Esophagus mucosa (tissue), 1 donor: ENCODE measurements at places on chromosomes 1 and 21. TPM values are rescaled to one million over a fixed set of nuclear protein-coding genes. Genes with fewer than 3 reads are reported as not detected.

DNA sequence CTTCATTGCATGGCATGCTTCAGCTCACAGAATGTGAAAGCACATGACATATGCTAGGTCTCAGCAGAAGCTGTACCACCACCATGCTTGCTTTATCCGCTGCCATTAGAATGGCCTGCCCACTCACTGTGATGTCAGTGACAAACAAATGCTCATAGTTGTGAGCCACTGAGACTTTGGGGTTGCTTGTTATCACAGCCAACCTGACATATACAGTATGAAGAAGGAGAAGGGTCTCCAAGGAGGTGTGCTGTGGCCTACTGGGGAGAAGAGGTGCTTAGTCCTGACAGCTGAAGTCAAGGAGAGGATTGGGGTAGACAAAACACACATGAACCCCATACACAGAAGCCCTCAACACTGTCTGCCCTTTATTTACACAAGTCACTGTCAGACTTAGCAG lies 19.5 kb upstream of the TENT5C start:
- ATAC-seq = no peak

DNA sequence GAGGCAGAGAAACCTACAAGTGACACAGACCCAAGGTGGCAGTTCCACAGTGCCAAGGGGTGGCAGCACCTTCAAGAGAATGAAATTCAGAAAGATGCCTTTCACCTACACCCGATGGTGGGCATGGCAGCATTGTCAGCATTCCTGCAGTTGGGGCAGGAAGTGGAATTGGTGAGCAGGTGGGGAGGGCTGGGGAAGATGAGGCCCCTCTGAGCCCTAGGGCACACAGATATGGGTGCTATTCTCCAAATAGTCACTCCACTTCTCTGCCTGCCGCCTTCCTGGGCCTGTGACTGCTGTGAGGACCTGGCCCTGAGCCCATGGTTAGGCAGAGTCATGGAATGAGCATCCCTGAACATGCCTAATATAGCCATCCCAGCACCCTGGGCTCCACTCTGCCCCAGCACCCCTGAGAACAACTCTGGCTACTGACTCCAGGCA lies 8.3 kb downstream of the SHISA4 start:
- ATAC-seq = no peak

- ATAC-seq = peak; percentile 71
These were observed 141.4 kb upstream of the CXADR start for GRCh38 chr21:17371450-17371849.

DNA sequence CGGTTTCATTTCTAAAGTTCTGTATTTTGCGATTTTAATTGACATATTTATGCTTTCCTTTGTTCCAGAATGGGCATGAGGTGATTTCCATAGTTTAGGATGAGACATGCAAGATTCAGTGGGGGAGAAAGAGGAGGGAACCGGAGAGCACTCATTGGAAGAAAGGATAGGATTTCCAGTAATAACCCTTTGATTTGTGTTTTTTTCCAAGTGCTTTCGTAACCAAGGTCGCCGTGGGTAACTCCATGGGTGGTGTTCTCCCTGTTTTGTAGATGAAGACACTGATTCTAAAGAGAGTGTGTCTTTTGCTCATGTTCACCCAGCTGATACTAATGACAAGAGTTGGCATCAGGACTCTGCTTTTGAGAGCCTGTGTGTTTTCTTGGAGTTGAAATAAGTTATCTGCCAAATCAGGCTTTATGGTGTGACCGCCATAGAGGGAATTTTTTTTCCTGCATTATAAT lies 170.1 kb downstream of the DHRS3 start:
- no peak for ATAC-seq

GRCh38 chr1:66758241-66758755 lies 6.0 kb downstream of the DYNLT5 start:
- no peak for ATAC-seq

- ATAC-seq = no peak
These were observed 240.2 kb downstream of the USH2A start for GRCh38 chr1:216183007-216183406.

GRCh38 chr1:37389327-37389726 lies 85.1 kb upstream of the ZC3H12A start:
- no peak for ATAC-seq

GRCh38 chr1:33338440-33339211 lies 17.7 kb upstream of the A3GALT2 start:
- peak; percentile 16 for ATAC-seq

GRCh38 chr21:44503901-44504399 lies 36.0 kb downstream of the KRTAP10-1 start:
- ATAC-seq = no peak

- peak; percentile 42 for ATAC-seq
These were observed at the start of gene FMO2 for GRCh38 chr1:171185091-171185490. TSS of gene FMO2 (plus strand) at chr1:171185300. CDS start at chr1:171185714, 414 bp downstream.

Gene DNAH14
- total RNA-seq = 5.9 TPM

- no peak for ATAC-seq
These were observed 3.5 kb downstream of the GNAT2 start for GRCh38 chr1:109615879-109616278.

GRCh38 chr1:24526940-24527542 lies 24.4 kb downstream of the RCAN3 start:
- ATAC-seq = no peak

- ATAC-seq = no peak
These were observed 7.7 kb downstream of the IGSF8 start for GRCh38 chr1:160090760-160091159.

Gene PYCR2
- total RNA-seq = 25.7 TPM

Gene TIE1
- 4.1 TPM for total RNA-seq

DNA sequence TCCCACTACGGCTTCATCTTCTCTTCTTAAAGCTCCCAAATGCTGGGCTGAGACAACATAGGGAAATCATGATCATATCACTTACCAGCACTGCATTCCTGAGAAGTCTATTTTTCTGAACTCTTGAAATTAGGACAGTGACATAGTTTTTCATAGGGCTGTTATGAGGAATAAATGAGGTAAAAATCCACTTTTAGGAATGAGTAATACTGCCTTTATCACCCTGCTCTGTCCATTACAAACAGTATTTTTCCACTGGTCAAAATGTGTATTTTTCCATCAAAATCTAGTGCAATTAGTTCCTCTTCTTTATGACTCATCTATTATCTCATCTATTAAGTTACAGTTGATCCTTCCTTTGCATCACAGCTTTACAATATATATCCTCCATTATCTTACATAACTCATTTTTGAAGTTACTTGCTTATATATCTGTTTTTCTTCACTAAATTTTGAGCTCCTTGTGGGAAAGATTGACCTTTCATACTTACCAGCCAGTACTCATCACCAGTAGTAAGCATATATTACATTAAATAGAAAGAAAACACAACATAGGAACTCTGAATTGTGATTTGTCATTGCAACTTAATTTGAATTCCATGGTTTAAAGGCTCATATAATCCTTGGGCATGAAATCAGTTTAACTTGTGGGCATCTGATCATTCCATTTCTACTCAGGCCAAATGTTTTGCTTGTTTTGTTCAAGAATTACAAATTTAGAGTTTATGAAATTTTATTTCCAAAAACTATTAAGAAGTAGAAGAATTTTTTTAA lies 37.1 kb downstream of the PRRX1 start:
- ATAC-seq = no peak

Gene PLEKHN1
- total RNA-seq = 26.4 TPM

DNA sequence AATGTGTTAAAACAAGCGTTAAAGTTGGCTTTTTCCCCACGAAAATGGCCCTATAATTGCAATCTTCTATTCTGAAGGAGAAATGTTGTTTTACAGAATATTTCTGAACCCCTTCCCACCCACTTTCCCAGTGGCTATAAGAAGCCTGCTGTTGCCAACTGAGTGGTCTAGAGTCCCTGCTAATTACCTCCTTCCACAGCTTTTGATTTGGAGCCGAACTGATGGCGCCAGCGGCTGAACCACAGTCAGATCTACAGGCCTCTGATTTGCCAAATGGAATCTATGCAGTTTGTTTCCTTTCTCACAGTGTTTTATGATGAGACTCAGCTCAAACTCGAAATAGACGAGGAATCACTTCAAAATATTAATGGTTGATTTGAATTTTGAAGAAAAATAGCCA lies 76.0 kb upstream of the C1orf105 start:
- no peak for ATAC-seq

- ATAC-seq = no peak
These were observed 3.7 kb downstream of the SLC19A1 start for GRCh38 chr21:45538381-45539045.

DNA sequence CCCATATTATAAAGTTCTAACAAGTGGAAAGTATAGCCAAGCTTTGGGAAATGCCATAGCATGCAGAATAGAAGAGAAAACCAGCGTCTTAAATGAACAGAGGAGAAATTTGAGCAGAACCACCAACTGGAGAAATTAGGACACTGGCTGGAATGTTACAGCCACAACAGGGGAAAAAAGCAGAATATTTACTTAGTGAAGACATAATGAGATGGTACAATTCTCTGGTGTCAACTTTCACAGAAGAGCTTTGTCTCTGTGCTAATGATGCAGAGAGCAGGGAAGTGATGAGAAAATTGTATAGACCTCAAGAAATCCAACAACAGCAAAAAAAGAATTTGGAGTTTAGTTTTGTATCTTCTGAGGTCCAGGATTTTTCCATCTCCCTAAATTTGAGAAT lies 249.7 kb downstream of the KIF26B start:
- ATAC-seq = no peak

DNA sequence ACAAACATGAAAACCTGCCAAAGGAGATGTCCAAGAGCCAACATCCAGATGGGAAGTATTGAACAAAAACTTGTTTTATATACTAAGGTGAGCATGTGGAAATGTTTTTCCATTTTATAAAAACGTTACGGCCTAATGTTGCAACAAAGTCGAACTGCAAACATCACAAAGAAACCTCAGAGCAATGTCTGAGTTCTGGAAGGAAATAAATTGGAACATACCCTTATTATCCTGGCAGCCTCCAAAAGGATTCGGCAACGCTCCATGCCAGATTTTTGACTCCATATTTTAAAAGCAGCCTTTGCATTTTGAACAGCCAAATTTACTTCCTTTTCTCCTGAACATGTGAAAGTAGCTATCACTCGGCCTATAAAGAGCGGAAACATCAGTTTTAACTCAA lies 3.3 kb downstream of the ALDH9A1 start:
- no peak for ATAC-seq

- ATAC-seq = no peak
These were observed 6.9 kb downstream of the TTC13 start for GRCh38 chr1:230971771-230972170.

DNA sequence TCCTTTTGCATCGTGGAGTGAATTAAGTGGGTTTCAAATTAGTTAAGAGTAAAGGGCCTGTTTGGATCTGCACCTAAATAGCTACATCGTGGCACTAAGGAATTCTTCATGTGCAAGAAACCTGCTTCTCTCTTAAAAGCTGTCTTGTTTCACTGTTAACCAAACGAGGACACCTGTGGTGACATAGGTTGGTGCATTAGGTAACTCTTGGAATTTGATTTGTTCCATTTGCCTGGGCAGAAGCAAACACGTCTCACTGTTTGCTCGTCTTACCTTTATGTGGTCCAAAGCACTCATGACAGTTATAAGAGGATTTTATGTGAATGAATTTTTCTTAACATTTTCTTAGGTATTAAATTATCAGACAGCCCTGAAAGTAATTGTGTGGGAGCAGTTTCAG lies 60.9 kb downstream of the PRDM2 start:
- ATAC-seq = no peak

Gene CASQ1
- total RNA-seq = 0.28 TPM
